Epithelial cell of proximal tubule (primary cell): ENCODE measurements at places on chromosomes 2 and 18. TPM values are rescaled to one million over a fixed set of nuclear protein-coding genes. Genes with fewer than 3 reads are reported as not detected.

Gene MC4R
- total RNA-seq = not detected in 2 replicates

Gene SETBP1
- total RNA-seq = 0.65 and 2.4 TPM in 2 replicates

Gene DUSP19
- 0.17 and 0.51 TPM in 2 replicates for total RNA-seq

Gene FOXI3
- 0.17 TPM in 1 of 2 replicates, not detected in the other for total RNA-seq

Gene ATP6V1C2
- not detected in 2 replicates for total RNA-seq

Gene CHMP3
- total RNA-seq = 37.9 and 49.3 TPM in 2 replicates

Gene CRYBA2
- not detected in 2 replicates for total RNA-seq

Gene LTBP1
- total RNA-seq = 10.5 and 43.9 TPM in 2 replicates

Gene COLEC12
- 2.0 and 3.3 TPM in 2 replicates for total RNA-seq

GRCh38 chr2:11057031-11057430 lies 98.2 kb upstream of the SLC66A3 start:
- DNase-seq = no peak

DNA sequence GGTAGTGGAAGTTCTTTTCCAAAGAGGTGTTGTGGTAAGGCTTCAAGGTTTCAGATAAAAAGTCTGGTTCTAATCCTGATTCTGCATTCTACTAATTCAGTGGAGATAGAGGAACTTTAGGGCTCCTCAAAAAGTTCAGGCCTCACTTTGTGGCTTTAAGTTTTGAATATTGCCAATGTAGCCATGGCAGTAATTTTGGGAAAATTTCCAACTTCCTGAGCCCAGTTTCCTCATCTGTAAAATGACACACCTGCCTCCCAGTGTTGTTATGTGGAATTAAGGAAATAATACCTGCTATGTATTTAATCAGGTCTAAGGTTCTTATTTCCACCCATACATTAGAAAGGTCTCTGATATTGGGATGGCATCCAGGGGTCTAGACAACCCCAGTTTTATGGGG lies 147.6 kb upstream of the ITGA6 start:
- DNase-seq = no peak

DNA sequence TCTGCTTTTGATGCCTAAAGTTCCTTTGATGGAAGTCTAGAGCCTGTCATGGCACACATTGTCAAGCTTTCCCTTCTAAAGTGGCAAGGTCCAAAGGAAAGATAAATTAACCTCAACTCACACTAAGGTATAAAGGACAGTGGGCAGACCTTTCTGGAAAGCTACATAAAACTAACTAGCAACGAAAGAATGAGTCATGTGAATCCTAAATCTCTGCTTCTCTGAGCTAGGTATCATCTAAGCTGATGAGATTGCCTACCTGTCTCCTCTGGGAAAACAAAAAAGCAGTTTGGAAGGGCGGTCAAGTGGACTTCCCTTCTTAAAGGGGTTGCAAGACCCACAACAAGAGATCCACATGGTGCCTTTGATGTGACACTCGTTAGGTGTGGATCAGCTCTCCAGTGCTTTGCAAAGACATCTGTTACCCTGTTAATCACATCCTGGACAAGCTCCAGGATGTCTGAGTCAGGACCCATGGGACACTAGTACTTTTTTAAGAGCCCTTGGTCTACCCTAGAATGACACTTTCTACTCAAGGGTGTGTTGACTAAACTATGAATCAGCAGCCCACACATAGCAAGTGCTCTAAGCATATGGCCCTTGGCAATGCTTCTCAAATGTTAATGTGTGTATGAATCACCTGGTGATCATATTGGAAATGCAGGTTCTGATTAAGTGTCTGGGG lies 173.5 kb downstream of the ALK start:
- DNase-seq = peak; percentile 90

- no peak for DNase-seq
These were observed 62.4 kb downstream of the DGKD start for GRCh38 chr2:233416706-233417105.

DNA sequence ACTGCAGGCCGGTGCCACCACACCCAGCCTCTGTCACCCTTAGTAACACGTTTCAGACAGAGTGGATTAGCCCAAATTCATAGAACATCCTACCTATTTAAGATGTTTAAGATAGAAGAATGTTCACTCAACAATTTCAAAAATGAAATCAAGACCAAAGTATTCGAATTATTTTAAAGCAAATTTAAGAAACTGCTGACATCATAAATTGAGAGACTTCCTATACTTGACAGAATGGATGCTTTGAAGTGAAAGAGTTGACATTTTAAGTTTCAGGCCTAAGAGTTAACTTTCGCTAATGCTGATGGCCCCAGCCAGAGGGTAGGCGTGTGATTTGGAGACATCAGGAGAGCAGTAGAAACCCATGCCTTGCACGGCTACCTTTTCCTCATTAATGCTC lies 271.9 kb downstream of the SS18 start:
- DNase-seq = no peak

GRCh38 chr2:203440671-203441070 lies 94.4 kb downstream of the RAPH1 start:
- no peak for DNase-seq

DNA sequence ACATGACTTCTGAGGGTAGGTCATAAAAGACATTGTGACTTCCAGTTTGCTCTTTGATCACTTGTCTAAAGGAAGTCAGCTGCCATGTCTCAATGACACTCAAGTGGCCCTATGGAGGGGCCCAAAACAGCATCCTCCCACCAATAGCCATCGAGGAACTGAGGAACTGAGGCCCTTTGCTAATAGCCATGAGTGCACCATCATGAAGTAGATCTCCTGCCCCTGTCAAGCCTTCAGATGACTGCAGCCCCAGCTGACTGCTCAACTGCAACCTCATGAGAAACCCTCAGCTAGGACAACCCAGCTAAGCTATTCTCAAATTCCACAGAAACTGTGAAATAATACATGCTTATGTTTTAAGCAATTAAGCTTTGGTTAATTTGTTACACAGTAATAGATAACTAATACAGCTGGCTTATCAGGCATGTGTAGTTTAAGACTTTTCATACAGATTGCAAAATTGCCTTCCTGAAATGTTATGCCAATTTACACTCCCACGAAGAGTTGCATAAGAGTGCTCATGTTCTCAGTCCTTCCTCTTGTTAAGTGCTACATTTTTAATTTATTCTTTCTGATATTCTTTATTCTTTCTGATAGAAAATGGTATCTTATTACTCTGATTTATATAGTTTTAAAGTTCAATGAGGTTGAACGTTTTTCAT lies 105.6 kb upstream of the NDUFV2 start:
- no peak for DNase-seq

GRCh38 chr2:20205915-20206524 lies 18.9 kb downstream of the SDC1 start:
- no peak for DNase-seq

DNA sequence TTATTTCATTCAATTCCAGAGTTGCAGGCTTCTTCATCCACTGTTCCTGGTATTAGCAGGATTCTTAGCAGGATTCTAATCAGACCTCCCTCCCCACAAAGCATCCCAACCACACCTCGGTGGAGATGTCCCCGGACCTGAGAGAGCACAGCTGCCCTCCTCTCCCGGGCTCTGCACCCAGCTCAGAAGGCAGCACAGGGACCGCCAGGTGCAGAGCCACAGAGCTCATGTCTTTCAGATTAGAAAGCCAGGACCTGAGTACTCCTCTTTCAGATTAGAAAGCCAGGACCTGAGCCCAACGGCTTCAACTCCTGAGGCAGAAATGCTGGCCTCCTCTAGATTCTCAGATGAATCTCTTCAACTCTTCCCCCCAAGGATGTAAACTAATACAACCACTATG lies 152.3 kb downstream of the MYO5B start:
- DNase-seq = no peak

GRCh38 chr2:77746780-77747179 lies 224.6 kb upstream of the LRRTM4 start:
- no peak for DNase-seq

DNA sequence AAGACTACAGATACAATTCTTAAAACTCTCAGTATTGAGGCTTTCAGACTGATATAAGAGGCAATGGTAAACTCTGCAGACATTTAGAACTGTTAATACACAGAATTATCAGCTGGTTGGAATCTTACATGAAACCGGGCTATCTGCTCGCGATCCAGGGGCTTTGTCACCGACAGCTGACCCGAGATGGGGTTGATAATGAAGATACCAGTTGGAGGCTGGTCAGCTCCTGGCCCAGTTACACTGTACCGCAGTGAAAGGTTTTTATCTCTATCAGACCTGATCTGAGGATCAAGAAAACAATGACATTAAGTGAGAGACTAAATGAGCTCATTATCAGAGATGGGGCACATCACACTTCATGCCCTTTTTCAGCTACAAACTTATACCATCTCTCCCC lies 167.3 kb downstream of the CDH2 start:
- DNase-seq = no peak

DNA sequence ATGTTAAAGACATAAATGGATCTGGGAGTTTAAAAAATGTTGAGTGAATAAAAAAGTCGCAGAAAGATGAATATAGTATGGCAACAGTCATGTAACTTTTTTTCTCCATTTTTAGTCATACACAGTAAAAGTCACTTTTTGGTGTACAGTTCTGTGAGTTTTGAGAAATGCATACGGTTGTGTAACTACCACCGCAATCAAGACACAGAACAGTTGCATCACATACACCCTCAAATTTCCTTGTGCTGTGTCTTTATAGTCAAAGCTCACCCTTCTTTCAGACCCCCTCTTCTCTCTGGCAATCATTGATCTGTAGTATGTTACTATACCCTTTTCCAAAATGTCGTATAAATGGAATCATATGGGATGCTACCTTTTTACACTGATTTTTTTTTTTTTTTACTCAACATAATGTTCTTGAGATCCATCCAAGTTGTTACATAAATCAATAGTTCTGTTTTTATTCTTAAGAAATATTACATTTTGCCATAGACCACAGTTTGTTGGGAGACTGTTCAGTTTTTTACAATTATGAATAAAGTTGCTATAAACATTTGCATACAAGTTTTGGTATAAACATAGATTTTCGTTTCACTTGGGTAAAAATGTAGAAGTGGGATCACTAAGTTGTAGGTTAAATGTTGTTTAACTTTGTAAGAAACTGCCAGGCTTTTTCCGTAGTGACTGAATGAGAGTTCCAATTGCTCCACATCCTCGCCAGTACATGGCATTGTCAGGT lies 35.4 kb upstream of the AGFG1 start:
- no peak for DNase-seq
